ENCODE measurements at places on chromosomes 13 and 19.

DNA sequence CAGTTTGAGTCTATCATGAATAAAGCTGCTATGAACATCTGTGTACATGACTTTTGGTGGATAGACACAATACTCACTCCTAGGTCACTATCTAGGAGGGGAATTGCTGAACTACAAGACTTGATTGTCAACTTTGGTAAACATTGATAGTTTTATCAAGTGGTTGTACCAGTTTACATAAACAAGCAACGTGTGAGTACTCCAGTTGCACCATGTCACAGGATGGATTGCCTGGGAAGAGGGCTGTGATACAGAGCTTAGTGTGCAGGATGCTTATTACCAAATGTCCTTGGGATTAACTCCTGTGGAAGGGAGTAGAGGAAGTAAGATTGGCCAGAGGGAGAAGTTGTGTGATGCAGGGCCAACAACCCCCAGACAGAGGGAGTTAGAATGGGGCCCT is 37.7 kb downstream of the RAP2A start:
- DNase-seq, result no peak

GRCh38 chr13:74575729-74576125 is 441.5 kb upstream of the KLF12 start:
- DNase-seq, result peak; percentile 92

- DNase-seq, result no peak
Measured at GRCh38 chr13:103130146-103130545, 63.9 kb upstream of the SLC10A2 start.

- no peak for DNase-seq
Measured at GRCh38 chr13:68984688-68985319, 1122.8 kb upstream of the ATXN8OS start.

- peak; percentile 92 for DNase-seq
Measured at GRCh38 chr19:1945899-1946298, 4.9 kb downstream of the CSNK1G2 start.

GRCh38 chr19:33284146-33284643 is 18.1 kb downstream of the CEBPA start:
- DNase-seq, result no peak

GRCh38 chr13:91768746-91769145 is 370.3 kb downstream of the GPC5 start:
- DNase-seq, result no peak

DNA sequence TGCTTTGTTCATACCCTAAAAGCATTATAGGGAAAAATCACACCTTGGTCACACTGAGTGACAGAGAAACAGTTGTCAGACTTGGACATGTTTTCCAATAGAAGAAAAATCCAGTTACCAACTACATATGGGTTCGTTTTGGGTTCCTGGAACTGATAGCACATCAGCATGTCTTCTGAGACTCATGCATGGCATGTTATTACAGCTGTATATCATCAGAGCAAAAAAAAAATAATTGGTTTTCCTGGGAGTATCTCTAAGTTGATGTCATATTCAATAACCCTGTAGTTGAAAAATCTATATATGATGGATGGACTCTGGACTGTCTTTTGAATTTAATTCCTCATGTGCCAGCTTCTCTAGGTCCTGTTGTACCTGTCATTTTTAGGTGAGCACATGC is 211.6 kb downstream of the DNAJC15 start:
- DNase-seq, result no peak

- DNase-seq, result no peak
Measured at GRCh38 chr13:34826432-34826831, 115.6 kb upstream of the NBEA start.

DNA sequence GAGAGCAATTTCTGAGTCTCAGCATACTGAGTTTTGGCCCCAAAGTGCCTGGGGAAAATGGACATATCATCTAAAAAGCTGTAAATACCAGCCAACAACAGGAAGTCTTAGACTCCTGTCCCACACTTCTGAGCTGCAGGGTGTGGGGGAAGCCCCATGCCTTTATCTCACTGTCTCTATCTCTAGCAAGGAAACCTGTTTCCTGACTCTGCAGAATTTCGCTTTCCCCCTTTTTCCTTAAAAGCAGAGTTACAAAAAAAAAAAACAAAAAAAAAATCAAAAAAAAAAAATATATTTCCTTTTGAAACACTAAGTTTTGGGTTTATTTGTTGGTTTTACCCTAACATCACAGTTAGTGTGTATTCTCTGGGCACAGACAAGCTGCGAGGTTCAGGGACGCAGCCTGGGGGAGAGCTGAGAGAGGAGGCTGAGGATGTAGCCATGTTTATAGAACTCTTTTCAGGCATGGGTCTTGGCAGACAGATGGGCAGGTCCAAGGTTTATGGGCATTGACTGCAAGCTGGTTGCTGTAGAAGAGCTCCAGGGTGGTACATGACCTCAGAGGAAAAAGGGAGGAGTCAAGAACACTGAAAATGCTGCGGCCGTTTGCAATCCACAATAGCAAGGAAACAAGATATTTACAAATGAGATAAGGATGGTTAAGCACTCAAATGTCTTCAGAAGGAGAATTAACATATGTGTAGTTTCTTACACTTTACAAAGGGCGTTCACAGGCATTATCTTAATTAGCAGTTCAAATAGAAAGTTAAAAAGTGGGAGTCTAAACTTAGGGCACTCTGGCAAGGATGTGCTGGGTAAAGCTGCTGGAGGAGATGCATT is 4.9 kb downstream of the MBNL2 start:
- DNase-seq, result no peak

- DNase-seq, result no peak
Measured at GRCh38 chr13:26017196-26017921, 34.5 kb downstream of the SHISA2 start.

DNA sequence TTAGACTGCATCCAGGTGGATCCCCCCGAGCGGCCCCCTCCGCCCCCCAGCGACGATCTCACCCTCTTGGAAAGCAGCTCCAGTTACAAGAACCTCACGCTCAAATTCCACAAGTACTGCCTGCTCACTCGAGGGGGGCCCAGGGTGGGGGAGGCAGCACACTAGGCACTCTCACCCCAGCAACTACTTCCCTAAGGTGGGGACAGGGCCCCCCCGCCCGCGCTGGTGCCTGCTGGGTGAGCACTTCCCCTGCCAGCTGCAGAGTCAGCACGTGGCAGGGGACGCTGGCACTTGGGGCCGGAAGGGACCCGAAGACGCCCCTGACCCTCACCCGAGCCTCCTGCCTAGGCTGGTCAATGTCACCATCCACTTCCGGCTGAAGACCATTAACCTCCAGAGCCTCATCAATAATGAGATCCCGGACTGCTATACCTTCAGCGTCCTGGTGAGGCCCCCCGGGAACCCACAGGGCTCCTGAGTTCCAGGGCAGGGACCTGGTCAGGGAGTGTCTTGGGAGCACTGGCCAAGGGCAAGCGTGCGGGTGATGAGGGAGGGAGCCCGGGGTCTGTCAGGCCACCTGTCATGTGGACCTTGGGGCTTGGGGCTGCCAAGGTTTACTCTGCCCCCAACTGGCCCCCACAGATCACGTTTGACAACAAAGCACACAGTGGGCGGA is 5.2 kb downstream of the MCOLN1 start:
- DNase-seq, result peak; percentile 32

DNA sequence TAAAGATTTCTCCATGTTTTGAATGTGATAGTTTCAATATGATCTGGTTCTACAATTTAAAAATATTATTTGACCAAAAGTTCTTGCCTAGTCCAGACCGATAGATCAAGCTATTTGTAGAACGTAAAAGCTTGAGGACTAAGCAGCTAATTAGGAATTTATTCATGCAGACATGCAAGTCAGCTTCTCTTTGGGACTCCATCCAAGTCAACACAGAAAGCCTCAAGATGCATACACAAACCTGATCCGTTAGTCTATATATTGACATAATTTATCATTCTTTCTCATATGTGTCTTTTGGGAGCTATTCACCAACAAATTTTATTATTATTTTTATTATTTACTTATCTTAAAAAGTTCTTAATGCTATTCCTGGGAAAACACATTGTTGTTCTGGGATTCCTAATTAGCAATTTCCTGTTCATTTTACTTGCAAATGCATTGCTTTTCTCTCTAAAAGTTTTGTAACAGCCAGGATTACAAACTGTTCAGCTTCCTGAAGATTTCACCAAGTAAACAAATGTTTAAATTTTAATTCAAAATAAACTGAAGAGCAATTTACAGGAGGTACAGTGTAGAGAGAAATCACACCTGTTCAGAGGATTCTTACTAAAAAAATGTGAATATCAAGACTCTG is 375.3 kb downstream of the GPC5 start:
- DNase-seq, result no peak

GRCh38 chr19:41030651-41031050 is 39.6 kb downstream of the CYP2B6 start:
- peak; percentile 10 for DNase-seq

DNA sequence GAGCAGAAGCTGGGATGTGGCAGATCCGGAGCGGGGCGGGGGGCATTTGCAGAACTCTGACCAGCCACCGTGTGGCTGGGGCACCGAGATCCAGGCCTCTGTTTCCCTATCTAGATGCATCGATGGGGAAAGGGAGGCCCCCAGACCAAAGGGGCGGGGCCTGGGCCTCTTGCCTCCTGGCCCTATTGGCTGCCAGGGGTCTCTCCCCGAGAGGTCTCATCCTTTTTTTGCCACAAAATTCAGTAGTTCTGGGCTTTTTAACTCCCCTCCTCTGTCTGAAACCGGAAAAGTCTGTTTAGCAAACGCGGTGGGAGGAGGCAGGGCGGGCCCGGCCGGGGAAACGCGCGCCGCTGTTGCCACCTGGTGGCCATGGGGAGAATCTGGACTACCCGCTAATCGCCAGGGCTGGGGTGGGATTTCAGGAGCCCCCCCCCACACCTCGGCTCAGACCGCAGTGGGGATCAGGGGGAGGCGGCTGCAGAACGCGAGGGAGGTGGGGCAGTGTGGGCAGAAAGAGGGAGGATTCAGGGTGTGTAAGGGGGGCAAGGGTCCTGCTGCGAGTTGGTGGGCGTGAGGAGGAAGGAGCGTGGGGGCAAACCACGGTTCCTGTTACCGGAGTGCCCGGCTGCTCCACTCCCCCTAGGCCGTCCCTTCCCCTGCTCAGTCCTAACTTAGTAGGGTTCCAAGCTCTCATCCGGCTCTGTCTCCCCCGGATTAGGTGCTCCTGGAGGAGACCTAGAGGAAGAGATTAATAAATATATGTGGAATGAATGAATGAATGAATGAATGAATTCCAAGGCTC is 28.3 kb downstream of the IL12RB1 start:
- DNase-seq, result peak; percentile 66

DNA sequence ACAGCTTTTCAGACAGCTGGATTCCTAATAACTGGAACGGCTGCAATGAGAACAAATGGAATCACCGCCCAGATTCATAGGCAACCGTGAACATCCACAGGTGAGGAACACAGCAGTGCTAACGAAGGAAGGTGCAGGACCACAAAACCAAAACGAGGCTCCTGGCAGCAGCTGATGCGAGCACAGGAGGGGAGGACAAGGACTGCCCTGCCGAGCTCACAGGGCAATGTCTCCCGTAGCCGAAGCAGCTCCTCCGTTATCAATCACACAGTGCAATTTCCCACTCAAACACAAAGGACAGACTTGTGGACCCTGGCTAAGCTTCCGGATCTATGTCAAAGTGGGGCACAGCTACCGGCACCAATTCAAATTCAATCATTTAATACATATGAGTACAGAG is 70.6 kb downstream of the STK24 start:
- DNase-seq, result no peak

- peak; percentile 85 for DNase-seq
Measured at GRCh38 chr13:113902986-113903775, 39.3 kb upstream of the GAS6 start.

- no peak for DNase-seq
Measured at GRCh38 chr19:47445937-47446402, 25.7 kb downstream of the SLC8A2 start.

GRCh38 chr13:48446464-48446863 is 33.6 kb upstream of the LPAR6 start:
- DNase-seq, result no peak

DNA sequence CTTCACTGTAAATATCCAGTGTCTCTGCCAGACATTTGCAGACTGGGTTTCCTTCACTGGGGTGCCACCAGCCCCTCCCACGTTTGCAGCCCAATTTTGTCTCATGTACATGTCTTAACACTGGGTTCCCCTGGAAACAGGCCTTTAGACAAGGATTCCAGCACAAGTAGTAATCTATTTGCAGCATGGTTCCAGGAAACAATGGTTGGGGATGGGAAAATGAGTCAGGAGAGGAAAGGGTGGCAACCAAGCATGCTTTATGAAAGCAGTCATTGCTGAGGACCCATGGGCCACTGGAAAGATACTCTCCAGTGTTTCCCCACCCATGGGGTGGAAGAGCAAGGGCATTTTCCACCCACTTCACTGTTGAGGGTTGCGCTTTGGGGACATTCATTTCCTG is 53.6 kb upstream of the FARP1 start:
- no peak for DNase-seq

DNA sequence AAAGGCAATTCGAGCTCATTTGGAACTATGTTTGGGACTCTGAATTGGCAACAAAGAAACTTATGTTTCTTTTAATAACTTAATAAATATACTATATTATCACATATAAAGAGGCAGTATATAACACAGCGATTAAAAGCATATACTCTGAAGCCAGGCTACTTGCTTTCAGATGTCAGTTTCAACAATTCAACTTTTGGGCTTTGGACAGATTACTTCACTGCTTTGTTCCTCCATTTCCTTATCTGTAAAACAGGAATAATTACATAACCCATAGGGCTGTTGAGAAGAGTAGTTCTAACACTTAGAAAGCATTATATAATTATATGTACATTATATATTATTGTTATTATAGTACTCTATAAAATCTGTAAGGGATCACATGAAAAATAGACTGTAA is 107.2 kb downstream of the EDNRB start:
- no peak for DNase-seq

DNA sequence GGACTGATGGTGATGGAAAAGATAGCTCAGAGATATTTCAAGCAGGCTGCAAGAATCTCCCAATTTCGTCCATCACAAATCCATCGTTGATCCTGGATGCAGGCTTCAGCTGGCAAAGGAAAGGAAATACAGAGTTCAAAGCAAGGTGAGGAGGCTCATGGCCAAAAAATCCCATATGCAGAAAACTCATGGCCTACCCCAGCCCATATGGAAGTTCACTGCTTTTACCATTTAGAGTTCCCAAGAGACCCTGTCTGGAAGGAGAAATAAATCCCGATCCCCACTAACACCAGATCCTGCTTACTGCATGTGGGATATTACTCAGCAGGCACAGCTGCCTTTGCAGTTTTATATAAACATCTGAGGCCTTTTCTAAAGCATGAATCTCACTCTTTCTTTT is 412.9 kb upstream of the SPRY2 start:
- no peak for DNase-seq

- no peak for DNase-seq
Measured at GRCh38 chr13:49545661-49546060, 39.7 kb downstream of the RCBTB1 start.

GRCh38 chr13:114024603-114025404 is 50.9 kb upstream of the C13orf46 start:
- DNase-seq, result no peak

GRCh38 chr19:19966862-19967261 is 66.1 kb downstream of the ZNF93 start:
- DNase-seq, result no peak

GRCh38 chr19:28446511-28446910 is 766.4 kb downstream of the UQCRFS1 start:
- DNase-seq, result no peak

GRCh38 chr13:29438769-29439168 is 156.7 kb downstream of the SLC7A1 start:
- DNase-seq, result no peak

All from lower leg skin (tissue), 4 donors.